ENCODE measurements at places on chromosomes 1 and 21.

DNA sequence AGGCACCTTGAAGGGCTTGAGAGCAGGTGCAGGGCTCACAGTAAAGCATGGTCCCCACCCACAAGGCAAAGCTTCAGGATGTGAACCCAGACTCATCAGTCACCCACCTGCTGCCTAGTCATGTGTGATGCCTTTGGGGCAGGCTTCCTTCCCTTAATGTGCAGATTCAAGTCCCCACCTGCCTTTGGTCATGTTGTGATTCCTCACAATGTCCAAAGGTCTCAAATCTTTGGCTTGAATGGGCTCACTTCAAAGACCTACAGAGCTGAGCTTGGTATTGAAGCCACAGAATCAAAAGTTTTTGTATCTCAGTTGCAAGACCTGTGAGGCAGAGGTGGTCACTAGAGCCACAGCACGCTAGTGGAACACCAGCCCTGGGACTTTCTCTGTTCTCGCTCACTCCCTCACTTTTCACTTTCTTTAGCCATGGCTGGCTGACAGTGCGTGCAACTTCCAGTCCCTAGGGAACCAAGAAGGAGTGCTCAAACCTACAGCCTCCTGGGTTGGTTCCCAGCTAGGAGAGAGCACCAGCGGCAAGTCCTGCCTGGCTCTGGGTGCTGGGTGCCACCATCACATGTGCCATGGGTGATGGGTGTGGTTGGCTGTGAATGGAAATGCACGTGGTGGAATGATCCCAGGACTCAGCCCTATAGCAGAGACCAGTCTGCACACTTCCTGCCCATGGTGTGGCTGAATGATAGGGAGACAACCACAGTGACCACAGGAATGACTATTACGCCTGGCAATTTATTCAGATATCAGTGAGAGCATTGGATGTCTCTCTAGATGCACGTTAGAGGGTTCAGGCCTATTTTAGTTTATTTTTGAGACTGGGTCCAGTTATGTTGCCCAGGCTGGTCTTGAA lies 26.4 kb upstream of the CLIC6 start:
- DNase-seq = no peak

DNA sequence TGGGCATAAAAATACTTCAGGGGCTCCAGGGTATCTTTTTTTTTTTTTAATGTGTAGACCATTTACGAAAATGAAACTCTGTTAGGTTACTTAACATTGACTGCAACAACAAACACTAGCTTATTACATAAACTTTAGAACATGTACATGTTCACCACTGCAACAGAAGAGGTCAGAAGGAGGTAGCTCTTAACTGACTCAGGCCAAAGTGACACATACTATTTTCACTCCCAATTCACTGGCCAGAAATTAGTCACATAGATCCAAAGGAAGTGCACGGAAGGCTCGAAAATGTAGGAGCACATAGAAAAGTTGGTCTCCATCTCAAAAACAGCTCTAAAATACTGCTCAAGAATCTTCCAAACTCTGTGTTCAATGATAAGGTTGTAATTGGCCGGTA lies 107.2 kb downstream of the AKT3 start:
- DNase-seq = no peak

DNA sequence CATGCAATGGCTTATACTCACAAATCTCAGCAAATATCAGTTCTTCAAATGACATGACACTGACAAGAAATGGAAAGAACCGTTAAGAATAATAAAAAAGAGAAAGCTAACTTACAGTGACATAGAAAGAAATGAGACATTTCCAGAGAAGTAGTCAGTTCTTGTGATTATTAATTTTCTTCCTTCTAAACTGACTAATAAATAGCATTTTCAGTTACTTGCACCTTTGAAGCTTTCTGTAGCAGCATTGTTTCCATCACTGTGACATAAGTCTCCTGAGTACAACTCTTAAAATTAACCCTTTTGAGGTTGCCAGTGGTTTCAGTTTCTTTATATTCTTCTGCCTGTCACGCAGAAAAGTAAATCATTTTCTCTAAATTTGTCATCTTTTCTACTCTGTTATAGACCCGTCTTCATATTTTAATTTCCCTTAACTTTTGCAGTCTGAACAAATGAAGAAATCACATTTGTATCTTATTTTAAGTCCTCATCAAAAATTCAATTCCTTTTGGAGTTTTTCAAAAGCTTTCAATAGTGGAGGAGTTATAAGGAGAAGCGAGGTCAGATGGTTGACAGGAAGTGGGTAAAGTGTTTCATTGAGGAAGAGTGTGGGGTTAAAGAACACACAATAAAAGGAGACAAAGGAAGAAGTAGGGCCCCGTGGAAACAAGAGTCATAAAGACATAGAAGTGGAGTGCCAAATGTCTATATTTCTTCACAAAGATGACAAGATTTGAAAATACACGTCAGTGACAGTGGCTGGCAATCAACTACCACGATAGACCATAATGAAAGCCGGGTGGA lies 57.9 kb upstream of the S1PR1 start:
- DNase-seq = no peak

- no peak for DNase-seq
Observed at GRCh38 chr1:209328196-209328595, 255.3 kb upstream of the CAMK1G start.

- no peak for DNase-seq
Observed at GRCh38 chr1:221204055-221204833, 325.0 kb downstream of the HLX start.

DNA sequence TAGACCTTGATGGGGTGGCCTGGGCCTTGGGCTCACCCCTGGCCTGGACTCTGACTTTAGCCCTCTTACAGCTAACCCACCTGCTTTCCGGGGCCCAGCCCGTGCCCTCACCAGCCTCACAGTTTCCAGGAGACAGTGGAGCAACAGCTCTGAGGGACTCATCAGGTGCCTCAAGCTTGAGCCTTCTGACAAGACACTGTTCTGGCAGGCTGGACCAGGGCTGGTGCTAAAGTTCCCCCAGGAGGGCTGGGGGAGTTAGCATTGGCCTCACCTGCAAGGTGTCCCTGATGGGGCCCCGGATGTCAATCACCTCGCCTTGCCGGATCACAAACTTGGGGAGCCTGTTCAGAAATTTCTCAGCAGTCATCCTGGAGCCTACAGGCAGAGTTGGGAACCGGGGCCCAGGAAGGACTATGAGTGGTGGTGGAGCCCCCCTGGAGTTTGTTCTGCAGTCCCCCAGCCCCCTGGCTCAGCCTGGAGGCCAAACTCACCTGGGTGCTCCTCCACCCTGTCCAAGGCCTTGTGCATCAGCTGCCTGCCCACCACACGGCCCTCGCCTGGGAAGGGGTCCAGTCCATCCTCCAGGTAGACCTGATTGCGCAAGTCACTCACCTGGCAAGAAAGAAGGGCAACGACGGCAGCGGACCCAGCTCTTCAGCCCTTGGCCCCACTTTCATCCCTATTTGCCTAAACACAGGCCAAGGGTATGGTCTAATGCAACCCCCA lies 4.1 kb downstream of the SH3BGRL3 start:
- DNase-seq = no peak

- DNase-seq = no peak
Observed at GRCh38 chr1:183670169-183670568, 17.1 kb upstream of the APOBEC4 start.

DNA sequence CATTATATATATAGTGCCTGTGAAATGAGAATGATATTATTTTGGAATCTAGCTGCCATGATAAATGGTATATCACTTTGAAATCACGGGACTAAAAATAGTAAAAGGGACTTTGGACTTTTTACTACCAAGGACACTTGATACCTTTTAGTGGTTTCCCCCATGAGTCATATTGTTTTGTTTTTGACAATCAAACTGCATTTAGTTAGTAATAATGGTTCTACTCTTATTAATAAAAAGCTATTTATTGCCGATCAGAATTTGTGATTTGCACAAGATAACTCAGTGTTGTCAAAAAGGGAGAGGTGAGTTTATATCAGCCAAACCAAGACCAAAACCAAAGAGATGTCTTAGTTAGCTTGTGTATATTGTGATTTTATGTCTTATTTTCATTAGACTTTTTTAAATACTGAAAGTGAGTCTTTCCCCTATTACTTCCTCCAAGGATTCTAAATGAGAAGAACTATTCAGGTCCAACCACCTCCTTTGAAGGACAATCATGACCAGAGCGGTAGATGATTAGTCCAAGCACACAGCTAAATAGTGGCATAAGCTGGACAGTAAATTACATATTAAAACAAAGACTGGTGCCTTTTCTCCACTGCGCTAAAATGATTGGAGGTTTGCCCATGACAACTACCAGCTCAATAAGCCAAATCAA lies 281.7 kb upstream of the ESRRG start:
- DNase-seq = no peak

DNA sequence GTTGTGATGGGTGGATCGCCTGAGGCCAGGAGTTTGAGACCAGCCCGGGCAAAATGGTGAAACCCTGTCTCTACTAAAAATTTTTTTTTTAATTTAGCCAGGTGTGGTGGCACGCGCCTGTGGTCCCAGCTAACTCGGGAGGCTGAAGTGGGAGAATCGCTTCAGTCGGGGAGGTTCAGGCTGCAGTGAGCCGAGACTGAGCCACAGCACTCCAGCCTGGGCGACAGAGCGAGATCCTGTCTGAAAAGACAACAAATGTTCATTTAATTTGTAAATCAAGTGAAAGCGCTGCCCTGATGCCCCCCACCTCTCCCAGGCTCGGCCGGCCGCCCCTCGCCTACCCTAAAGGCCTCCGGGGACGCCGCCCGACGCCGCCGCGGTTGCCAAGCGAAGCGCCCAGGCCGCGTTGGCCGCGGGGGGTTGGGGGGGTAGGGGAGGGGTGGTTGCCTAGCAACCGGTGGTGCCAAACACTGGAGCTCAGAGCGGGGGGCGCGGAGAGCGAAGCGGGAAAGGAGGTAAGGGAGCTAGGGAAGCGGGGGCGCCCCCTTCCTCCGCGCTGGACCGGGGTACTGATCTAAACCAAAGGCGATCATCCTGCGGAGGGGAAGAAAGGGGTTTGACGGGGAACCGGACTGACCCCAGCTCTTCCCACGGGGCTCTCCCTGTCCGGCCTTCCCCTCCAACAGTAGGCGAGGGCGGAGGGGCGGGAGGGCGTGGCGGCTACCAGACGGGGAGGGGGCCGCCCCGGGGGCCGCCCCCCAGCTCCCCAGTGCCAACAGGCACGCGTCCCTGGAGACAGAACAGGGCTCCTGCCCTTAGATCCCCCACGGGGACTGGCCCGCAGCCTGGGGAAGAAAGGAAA lies at the start of gene TEKT2:
TSS of gene TEKT2 (plus strand) at position 460 of the 862 bp plus-strand sequence. CDS start 828 bp downstream, outside the sequence.
- DNase-seq = no peak

DNA sequence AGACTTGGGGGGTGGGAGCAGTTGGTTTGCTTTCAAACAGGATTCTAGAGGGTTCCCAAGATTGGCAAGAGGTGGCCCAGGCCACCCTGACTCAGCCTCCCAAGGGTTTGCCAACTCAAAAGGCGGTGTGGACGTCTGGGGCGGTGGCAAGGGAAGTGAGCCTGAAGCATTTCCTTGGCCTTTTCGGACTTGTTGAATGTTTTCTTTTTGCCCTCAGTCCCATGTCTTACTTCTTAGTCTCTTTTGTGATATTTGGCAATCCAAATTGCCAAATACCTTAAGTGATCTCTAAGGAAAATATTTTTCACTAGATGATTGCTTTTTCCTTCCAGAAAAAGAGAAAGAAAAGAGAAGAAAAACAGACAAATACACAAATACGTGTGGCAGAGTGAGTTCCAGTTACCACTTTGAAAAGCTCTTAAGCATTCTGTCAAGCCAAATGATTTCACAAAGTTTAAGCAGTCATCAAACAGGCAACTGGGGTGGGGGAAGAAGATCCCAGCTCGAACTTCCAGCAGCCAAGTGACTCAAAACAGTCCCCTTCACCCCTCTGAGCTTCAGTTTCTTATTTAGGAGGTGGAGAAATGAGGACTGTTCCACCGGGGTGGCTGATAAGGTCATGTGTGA lies 374.6 kb upstream of the USP24 start:
- DNase-seq = no peak

- DNase-seq = no peak
Observed at GRCh38 chr1:163412221-163412620, 90.5 kb downstream of the NUF2 start.

DNA sequence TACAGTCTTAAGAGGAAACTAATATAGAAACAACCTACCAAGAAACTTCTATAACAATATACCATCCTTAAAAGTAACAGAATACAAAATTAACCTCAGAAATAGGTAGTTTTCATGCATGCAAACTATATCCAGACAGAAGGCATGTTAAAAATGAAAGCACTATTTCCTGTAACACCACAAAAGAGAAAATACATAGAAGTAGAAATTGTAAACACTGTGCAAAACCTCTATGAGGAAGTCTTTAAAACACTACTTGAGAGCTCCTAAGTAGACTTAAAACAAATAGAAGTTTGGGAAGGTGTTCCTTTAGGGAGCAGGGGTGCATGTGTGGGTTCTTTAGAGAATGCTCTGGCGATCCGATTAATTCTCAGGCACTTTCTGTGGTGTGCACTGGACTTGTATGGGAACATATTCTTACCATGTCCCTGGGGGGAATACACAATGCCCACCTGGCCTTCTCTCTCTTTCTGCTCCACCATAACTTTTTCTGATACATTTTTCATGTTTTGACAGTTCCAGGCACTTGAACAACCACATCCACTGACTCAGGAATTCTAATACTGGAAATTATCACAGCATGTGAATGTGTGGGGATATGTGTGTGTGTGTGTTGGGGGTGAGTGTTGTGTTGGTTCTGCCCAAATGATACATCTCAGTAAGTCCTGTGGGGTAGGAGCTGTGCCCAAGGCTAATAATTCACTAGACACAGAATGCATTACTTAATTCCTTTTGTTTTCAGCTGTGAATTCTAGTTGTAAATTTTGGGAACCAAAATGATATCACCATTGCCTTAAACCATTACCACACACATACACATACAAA lies 866.3 kb upstream of the B3GALT2 start:
- no peak for DNase-seq

DNA sequence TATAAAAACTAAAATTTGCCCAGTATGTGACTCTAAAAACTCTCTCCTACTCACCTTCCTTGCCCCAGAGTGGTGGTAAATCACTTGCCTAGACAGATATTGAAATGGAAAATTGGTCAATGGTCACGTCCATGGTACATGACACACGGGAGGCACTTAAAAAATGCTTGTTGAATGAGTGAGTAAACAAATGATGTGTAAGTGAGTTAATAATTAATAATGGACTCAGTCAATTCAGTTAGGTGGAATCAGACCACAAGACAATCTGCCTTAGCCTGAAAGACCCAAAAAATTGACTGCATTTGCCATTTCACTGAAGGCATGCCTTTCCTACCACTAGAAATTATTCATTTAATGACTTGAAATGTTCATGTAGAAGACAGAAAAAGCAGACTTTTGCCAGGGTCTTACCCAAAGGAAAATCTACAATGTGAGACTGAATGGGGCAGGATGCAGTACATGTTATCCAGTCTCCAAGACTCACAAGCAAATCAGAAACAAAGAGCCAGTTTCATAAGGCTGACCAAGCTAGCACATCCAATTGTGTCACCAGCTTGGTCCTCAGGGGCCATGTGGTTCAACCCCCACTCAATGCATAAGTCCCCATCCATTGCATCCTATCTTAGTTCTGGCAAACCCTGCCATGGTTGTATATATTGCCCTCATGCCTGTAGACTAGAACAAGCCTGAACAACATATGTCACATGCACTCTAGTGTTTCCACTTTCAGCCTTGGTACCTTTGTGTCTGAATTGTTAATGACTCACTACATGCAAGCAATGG lies 73.6 kb downstream of the TBX15 start:
- no peak for DNase-seq
